ENCODE measurements at places on chromosomes 2 and 18. TPM values are rescaled to one million over a fixed set of nuclear protein-coding genes. Genes with fewer than 3 reads are reported as not detected.

DNA sequence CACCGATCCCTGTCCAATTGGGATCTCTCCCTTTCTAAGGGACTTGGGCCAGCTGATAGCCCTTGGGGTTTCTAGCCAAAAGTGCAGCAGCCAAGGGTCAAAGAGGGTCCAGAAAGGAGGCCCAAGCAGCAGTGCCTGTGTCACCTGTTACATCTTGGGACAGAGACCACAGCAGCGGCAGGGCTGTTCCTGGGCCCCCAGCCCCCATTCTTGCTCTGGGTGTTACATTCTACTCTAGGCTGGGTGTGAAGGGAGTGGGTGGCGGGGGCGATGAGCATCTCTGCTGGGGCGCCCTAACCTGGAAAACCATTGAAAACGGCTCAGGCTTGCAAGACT lies 1.2 kb downstream of the PAX3 start:
- no peak for DNase-seq

DNA sequence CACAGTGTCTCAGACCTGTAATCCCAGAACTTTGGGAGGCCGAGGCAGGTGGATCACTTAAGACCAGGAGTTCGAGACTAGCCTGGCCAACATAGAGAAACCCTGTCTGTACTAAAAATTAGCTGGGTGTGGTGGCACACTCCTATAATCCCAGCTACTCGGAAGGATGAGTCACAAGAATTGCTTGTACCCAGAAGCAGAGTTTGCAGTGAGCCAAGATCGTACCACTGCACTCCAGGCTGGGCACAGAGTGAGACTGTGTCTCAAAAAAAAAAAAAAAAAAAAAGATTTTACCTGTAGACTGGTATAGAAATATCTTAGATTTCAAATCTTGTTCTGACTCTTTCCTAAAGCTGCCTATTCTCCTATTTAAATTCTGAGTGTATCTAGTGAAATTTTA lies 7.2 kb upstream of the KLHL29 start:
- DNase-seq = no peak

GREB1L gene
- 10.1 TPM for total RNA-seq

DNA sequence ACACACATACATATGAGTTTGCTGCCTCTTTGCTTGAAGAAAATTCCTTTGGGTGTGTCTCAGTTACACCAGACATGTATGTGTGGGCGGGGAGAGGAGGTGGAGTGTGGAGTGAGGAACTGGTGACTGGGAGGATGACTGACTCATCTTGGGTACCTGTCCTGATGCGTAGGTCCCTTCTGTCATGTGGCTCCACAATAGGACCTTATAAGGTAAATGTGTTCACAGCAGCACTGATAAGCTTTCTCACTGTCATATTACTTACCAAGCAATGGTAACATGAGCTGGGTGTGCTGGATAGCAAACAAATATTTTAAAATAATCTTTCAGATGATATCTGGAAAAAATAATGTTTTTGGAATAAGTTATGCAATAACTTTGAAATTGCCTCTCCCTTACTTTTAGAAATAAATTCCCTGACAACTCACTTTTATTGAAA lies 45.1 kb downstream of the SLC9A2 start:
- no peak for DNase-seq

GRCh38 chr2:202442882-202443281 lies 66.8 kb downstream of the BMPR2 start:
- no peak for DNase-seq

GRCh38 chr2:197798187-197798586 lies 6.2 kb upstream of the PLCL1 start:
- DNase-seq = no peak

CDH19 gene
- 0.41 TPM for total RNA-seq

DNA sequence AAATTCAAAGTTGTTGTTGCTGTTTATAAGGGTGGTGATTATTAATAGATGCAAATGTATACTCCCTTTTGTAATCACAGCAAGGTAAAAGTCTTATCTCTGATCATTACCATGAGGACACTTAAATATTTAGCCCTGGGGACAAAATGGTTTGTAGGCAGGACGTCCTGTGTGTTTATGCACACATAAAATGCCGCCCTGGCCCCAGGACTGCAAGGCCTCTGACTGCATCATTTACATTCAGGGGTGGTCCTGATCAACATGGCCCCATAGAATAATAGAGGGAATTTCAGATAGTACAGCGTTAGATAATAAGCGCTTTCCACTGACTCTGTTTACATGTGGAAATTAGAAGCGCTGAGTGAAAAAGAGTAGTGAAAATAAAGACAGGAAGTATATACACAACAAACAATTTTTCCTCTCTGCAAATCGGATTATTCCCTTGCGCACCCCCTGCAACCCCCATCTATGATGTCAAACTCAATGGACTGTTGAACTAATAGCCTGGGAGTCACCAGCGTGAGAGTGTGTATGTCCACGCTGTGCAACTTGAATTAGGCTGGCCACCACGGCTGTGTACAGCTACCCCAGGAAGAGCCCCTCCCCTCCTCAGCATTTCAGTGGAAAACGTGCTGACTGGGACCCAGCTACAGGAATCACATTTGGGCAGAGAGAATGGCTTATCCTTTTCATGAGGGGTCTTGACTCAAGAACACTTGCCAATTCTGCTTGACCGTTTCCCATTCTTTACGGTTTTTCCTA lies 291.5 kb downstream of the SOX11 start:
- no peak for DNase-seq

DNA sequence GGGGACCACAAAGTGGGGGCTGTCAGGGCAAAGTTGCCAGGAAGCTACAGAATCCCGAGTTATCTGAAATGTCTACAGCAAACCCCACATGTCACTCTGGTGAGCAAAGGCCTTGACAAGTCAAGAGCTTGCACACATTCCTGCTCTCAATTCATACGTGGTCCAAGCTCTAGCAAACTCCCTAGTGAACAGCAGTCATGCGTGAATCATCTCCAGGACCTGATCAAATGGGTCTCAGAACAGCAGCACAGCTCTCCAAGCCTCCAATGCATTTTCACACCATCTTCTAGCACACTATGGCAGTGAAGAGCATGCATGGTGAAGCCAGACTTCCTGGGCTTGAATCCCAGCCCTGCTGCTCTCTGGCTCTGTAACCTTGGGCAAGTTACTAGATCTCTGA lies 68.5 kb downstream of the MYO5B start:
- DNase-seq = no peak

Measured in psoas muscle (tissue), 8 donors.